NCI-H510A (cell line): ENCODE measurements at places on chromosomes 3 and 15.

GRCh38 chr3:115666920-115667737, 43.8 kb downstream of the GAP43 start:
- DNase-seq = no peak

GRCh38 chr3:71127052-71127831, 456.3 kb downstream of the FOXP1 start:
- no peak for DNase-seq

DNA sequence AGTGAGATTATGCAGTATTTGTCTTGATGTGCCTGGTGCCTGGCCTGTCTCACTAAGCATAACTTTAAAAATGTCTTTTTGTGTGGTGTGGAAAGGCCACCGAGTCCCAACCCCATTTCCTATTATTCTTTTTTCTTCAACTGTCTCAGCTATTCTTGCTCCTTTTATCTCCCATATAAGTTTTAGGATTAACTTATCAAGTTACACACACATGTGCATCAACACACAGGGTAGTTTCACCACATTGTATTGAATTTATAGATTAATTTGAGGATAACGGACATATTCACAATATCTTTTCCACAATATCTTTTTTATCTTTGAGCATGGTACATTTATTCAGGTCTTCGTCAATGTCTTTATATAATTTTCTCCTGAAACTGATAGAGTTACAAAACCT, 127.6 kb downstream of the RYR3 start:
- DNase-seq = no peak

GRCh38 chr3:122085673-122086072, 30.5 kb downstream of the CD86 start:
- no peak for DNase-seq

DNA sequence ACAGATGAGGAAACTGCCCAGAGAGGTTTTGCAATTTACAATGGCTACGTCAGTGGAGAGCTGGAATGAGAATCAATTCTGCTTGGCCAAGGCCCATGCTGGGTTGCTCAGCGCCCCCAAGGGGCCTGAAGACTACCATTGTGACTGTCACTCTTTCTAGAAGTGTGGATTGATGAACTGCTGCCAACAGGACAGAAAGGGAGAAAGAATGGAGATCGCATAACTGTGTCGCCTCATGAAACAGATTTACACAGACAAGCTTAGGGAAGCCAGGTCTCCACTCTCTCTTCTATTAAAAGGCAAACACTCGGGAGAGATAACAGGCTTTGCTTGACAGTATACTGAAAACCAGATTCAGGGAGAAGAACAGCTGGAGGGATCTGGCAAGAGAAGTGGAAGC, 160.0 kb downstream of the STT3B start:
- no peak for DNase-seq

- no peak for DNase-seq
Observed at GRCh38 chr3:14891135-14892132, 55.9 kb upstream of the NR2C2 start.

- no peak for DNase-seq
Observed at GRCh38 chr15:93180128-93180527, 91.1 kb upstream of the RGMA start.

DNA sequence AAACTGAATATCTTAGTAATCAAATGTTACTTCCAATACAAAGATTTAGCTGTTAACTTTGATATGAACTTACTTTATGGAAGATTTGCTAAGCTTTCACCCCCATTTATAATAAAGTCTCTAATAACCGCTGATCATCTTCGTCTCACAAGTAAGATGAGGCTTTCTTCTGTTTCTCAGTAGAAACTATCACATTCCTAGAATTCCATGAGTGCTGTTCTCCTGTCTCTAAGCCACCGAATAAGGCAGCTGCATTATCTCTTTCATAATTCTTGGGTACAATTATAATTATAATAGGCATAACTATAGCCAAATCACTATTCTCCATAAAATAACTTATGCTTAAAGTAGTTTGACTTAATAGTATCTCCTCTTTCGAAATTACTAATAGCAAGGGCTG, 18.3 kb upstream of the SETMAR start:
- no peak for DNase-seq
